ENCODE measurements at places on chromosomes 5 and 9. TPM values are rescaled to one million over a fixed set of nuclear protein-coding genes. Genes with fewer than 3 reads are reported as not detected.

Gene ZNF622
- 15.3 TPM for total RNA-seq

Gene GPX8
- 3.1 TPM for total RNA-seq

Gene OTULINL
- total RNA-seq = 36.4 TPM

Gene MARCOL
- total RNA-seq = not detected

DNA sequence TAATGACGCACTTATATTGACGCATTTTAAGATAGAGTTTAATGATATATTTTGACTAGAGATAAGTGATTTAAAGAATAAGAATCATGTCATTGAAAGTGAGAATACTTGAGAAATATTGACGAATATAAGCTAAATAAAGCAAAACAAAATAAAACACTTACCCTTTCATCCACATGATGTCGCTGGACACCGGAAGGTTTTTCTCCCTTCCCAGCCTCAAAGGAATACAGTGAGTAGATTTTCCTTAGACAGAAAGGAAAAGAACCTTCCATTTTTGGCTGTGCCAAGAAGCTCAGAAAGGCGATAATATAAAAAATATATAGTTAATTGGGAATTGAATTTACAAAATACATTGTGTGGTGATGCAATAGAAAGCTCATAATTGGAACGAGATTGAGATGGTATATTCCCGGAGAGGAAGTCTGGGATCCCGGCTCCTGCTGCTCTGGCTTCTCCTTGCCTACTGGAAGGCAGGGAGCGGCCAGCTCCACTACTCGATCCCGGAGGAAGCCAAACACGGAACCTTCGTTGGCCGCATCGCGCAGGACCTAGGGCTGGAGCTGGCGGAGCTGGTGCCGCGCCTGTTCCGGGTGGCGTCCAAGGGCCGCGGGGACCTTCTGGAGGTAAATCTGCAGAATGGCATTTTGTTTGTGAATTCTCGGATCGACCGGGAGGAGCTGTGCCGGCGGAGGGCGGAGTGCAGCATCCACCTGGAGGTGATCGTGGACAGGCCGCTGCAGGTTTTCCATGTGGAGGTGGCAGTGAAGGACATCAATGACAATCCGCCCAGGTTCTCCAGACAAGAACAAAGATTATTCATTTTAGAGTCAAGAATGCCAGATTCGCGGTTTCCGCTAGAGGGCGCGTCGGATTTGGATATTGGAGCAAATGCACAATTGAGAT is at the start of gene PCDHA5:
PCDHA5 (plus strand) TSS at position 239 of the 906 bp plus-strand sequence.
- no peak within 1 kb of the TSS for H3K27ac ChIP-seq
- no peak within 1 kb of the TSS for H3K4me3 ChIP-seq
- no peaks in the 10 kb centered on the region for H3K4me1 ChIP-seq
- DNase-seq = peak; percentile 69
- no peaks in the 10 kb centered on the region for H3K27me3 ChIP-seq
- H3K36me3 ChIP-seq = no peaks in the 10 kb centered on the region

DNA sequence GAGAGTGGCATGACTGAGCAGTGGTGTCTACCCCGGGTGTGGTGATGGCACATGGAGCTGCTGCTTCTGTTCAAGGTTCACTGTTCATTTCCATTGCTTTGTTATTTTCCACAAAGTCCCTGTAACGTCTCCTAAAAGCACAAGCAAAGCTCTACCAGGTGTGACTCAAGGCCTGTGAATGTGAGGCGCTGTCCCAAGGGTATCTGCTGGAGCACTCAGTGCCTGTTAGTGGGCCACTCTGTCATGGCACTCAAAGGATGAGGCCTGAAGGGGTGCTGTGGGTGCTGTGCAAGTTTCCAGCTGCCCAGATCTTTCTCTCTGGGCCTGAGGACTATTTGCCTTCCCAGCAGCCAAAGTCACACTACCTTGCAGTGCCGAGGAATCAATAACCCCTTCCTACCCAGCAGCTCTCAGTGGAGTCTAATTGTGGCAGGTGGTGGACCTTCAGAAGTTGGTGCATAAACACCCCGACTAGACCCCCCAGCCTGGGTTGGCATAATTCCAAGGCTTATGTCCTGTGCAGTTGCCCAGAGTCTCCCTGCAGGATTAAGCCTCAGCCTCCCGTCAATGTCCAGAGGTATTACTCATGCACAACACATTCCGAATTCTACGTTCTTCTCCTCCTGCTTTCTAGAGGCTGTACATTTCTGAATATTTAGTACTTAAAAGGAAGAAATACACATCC is 17.4 kb upstream of the PTCH1 start:
- H3K27me3 ChIP-seq = no peaks in the 10 kb centered on the region
- no peak for DNase-seq
- H3K4me1 ChIP-seq = no peaks in the 10 kb centered on the region
- no peaks in the 10 kb centered on the region for H3K36me3 ChIP-seq
- H3K4me3 ChIP-seq = no peak overlapping the region

DNA sequence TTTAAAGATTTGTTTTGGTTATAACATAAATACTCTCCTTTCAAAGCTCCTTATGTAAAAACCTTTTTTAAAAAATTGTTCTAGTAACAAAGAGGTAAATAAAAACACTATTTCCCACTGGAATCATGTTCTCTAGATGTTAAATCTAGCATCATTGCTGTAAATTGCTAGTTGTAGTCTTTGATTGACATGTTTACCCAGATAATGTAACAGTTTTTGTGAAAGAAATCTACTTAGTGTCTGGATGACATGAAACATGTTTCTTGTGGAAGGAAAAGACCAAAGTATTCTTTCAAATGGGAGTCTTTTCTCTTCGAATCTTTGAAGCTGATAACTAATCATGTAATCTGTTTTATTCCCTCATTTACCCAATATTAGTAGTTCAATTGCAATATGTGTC is 1565.9 kb upstream of the WWC1 start:
- H3K27ac ChIP-seq = no peak overlapping the region
- H3K4me1 ChIP-seq = no peaks in the 10 kb centered on the region
- H3K36me3 ChIP-seq = no peaks in the 10 kb centered on the region
- H3K4me3 ChIP-seq = no peak overlapping the region
- no peaks in the 10 kb centered on the region for H3K27me3 ChIP-seq

GRCh38 chr5:149760854-149761187 is 30.7 kb downstream of the PPARGC1B start:
- DNase-seq = no peak
- no peaks in the 10 kb centered on the region for H3K4me1 ChIP-seq
- no peak overlapping the region for H3K4me3 ChIP-seq
- no peak overlapping the region for H3K27ac ChIP-seq

DNA sequence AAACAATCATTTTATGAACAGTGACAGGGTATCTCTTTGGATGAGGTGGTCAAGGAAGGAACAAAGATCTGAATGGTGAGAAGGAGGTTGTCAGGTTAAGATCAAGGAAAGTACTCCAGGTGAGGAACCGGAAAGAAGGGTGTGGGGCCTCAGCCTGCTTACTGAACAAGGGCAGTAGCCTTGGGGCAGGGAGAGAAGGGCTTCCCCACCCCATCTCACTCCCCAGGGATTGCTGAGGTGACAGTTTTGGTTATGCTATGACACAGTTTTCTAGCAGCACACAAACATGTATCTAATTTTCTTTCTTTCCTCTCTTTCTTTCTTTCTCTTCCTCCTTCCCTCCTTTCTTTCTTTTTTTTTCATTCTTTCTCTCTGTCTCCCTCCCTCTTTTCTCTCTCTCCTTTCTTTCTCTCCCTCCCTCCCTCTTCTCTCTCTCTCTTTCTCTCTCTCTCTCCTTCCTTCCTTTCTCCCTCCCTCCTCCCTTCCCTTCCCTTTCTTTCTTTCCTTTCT is 4.1 kb upstream of the HDHD3 start:
- H3K4me1 ChIP-seq = peaks cover 3% of the 10 kb centered on the region
- no peaks in the 10 kb centered on the region for H3K27me3 ChIP-seq
- no peak overlapping the region for H3K27ac ChIP-seq

- H3K4me1 ChIP-seq = no peaks in the 10 kb centered on the region
- H3K36me3 ChIP-seq = no peaks in the 10 kb centered on the region
- DNase-seq = no peak
- H3K4me3 ChIP-seq = no peak overlapping the region
- H3K27me3 ChIP-seq = no peaks in the 10 kb centered on the region
Observed at GRCh38 chr9:81984928-81985327, 3.6 kb upstream of the SPATA31D1 start.

DNA sequence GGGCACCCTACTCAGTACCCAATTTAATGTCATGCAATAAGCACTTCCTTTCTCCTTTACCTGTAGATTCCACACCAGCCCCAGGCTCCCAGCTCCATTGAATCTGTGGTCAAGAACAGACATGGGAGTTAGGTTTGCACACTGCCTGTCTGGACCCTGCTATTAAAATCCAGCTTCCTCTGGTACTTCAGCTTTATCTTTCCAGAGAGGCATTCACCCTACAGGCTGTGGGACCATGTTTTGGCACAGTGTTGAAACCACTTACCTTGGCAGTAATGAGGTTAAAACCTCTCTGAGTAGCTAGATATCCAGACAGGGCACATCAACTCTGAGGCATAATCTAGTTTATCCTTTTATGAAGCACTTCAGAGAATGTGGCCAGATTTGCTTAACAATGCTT is 191.5 kb upstream of the PCSK5 start:
- no peaks in the 10 kb centered on the region for H3K27me3 ChIP-seq
- no peak overlapping the region for H3K4me3 ChIP-seq
- DNase-seq = no peak
- H3K27ac ChIP-seq = no peak overlapping the region
- no peaks in the 10 kb centered on the region for H3K36me3 ChIP-seq

GRCh38 chr5:139390639-139391569 is 1.2 kb upstream of the MZB1 start:
- H3K27ac ChIP-seq = peak overlapping the region; percentile 38
- no peak overlapping the region for H3K4me3 ChIP-seq
- peaks cover 31% of the 10 kb centered on the region for H3K27me3 ChIP-seq
- peaks cover 47% of the 10 kb centered on the region for H3K4me1 ChIP-seq

DNA sequence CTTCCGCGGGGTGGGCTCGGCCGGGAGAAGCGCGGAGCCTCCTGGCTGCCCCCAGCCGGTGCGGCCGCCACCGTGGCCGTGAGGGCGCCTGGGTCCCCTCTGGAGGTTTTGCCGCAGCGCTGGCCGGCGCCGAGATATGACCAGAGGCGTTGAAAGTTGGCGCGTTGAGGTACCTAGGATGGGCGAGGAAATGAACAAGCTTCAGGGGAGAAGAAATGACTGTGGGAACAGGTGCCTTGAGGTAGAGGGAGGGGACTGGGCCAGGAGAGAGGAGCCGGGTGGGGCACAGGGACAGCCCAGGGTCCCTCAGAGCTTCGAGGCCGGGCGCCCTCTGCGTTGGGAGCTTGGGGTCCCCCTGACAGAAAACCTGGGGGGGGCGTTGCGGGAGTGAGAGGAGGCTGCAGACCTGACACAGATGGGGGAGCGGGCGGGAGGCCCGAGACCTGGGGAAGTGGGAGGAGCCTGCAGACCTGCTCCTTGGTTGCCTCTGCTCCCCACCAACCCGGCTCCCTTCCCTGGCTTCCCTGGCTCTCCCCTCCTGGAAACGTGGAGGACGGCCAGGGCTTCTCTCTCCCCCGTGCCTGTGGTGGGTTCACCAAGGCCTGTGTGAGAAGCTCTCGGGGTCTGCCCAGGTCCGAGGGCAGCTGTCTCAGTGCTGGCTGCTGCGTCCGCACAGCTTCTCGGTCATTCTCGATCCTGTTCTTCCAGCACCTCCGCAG is 14.2 kb downstream of the RABL6 start:
- H3K4me3 ChIP-seq = peak overlapping the region; percentile 35
- no peak overlapping the region for H3K27ac ChIP-seq
- peaks cover 12% of the 10 kb centered on the region for H3K4me1 ChIP-seq
- peak; percentile 69 for DNase-seq

DNA sequence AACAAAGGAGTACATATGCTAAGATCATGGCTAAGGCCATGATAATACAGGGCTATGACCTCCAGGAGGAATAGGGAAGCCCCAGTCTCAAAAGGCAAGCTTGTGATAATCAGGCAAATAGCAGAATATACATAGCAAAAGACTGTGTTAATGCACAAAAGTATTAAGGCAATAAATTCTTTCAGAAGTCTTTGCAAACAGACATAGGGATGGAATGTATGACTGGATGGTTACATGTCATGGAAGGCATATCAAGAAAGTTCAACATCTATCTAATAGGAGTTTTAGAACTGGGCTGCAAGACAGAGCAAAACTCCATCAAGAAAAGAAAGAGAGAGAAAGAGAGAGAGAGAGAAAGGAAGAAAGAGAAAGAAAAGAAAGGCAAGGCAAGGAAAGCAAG is 264.5 kb upstream of the CDH6 start:
- no peak overlapping the region for H3K27ac ChIP-seq
- H3K27me3 ChIP-seq = no peaks in the 10 kb centered on the region
- no peaks in the 10 kb centered on the region for H3K36me3 ChIP-seq
- H3K4me3 ChIP-seq = no peak overlapping the region
- no peak for DNase-seq

- no peak overlapping the region for H3K27ac ChIP-seq
- no peaks in the 10 kb centered on the region for H3K4me1 ChIP-seq
- no peak for DNase-seq
- H3K27me3 ChIP-seq = no peaks in the 10 kb centered on the region
- no peaks in the 10 kb centered on the region for H3K36me3 ChIP-seq
- no peak overlapping the region for H3K4me3 ChIP-seq
Observed at GRCh38 chr5:6496207-6496584, 47.5 kb downstream of the UBE2QL1 start.

GRCh38 chr9:34555936-34556525 is 33.2 kb upstream of the ENHO start:
- H3K36me3 ChIP-seq = no peaks in the 10 kb centered on the region
- peaks cover 16% of the 10 kb centered on the region for H3K4me1 ChIP-seq
- H3K4me3 ChIP-seq = no peak overlapping the region
- H3K27me3 ChIP-seq = no peaks in the 10 kb centered on the region
- no peak for DNase-seq
- no peak overlapping the region for H3K27ac ChIP-seq

- DNase-seq = no peak
- no peaks in the 10 kb centered on the region for H3K4me1 ChIP-seq
Observed at GRCh38 chr5:132073231-132074013, at the start of gene CSF2. CSF2 (plus strand) TSS chr5:132073789; CDS start chr5:132073824, 35 bp downstream.

DNA sequence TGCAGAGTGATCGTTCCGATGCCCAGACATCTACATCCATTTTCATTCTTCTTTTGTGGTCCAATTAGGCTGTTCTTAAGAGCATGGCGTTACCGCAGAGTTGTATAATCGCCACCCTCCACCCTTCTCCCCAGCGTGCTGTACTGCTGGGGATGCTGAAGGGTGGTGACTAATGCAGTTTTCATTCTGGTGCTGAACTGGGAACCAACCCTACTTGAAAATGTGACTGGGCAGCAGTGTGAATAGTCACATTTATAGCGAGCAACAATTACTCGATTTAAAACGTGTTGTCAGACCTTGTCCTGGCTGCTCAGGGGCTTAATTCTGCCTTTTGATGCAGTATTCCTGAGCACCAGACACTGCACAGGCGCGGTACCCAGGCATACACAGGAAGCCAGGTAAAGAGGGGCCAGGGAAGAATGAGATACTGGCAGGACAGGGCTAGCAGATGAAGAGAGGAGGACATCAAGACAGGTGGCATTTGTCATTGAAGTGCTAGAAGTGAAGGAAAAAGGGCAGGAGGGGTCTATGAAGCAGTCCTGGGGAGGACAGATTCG is 719 bp upstream of the ISCA1 start:
- DNase-seq = peak; percentile 60
- no peaks in the 10 kb centered on the region for H3K27me3 ChIP-seq
- peak overlapping the region; percentile 95 for H3K27ac ChIP-seq
- H3K4me3 ChIP-seq = peak overlapping the region; percentile 96
- peaks cover 34% of the 10 kb centered on the region for H3K4me1 ChIP-seq
- peaks cover 5% of the 10 kb centered on the region for H3K36me3 ChIP-seq

GRCh38 chr5:67120032-67120431 is 76.6 kb downstream of the CD180 start:
- H3K4me1 ChIP-seq = no peaks in the 10 kb centered on the region
- H3K27ac ChIP-seq = no peak overlapping the region
- no peak for DNase-seq
- no peaks in the 10 kb centered on the region for H3K36me3 ChIP-seq
- H3K4me3 ChIP-seq = no peak overlapping the region
